Stimulated activated CD4-positive, alpha-beta T cell treated with anti-CD3 and anti-CD28 coated beads, Interleukin-1b, Interleukin-23, amount 100 ng/mL, for 1 hour (primary cell): ENCODE measurements at places on chromosomes 1 and 21.

DNA sequence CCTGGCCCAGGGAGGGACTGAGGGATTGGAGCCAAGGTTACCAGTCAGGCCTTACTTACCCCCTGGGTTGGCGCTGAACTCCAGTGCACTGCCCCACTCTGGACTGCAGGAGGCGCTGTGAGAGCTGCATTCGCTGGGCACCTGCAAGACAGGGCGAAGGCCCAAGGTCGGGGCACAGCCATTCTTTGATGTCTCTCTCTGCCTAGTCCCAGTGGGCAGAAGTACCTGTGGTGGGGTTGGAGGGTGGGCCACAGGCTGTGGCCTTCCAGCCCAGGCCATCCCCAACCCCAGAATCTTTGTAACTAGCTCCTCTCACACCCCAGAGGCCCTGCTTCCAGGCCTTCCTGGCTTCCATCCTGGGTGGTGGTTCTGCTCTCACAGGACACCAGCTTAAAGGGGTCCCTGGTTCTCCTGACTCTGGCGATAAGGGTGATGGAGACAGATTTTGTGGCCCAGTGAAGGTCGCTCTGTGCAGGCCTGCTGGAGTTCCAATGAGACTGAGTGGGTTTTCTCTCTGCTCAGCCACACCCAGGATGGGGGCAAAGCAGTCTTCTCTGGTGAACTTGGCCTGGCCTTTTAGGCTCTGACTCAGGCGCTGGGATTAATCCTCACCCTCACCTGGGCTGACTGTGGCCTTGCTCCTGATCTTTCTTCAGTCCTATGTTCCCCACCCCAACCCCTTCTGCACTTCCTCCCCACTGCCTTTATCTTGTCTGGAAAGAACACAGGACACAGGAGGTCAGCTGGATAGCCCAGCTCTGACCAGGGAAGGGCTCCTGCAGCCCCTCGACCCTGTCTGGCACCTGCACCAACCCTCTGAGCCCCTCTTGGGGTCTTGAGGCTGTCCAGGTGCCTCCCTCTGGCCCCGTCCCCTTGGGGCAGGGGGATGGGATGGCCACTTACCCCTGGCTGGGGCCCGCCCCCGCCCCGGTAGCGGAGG, 954 bp downstream of the MYOG start:
- no peak for DNase-seq

- DNase-seq = no peak
Observed at GRCh38 chr21:42071146-42071737, at the start of gene UMODL1. UMODL1 (plus strand) TSS chr21:42071317; CDS start chr21:42071317, 0 bp downstream.

DNA sequence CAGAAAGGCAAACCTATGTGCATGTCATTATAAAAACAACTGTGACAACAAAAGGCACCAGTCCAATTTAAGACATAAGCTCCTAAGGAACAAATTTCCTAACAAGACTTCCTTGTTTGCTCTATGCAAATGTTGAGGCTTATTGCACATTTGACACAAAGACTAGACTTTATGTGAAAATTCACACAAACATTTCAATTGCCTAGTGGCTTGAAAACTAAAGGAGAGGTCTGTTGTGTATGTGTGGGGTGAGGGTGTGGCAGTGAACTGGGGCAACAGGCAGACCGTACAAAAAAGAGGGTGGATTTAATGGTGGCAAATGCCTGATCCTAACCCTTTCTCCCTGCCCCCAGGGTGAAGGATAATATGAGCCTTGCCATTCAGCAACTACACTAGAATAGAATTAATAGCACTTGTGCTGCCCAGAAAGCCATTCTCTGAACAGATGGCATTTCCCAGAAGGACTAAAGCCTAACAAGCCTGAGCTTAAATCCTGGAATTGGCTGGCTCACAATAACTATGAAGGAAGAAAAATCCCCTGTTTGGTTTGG, 73.9 kb downstream of the GLUL start:
- DNase-seq = no peak

- DNase-seq = no peak
Observed at GRCh38 chr1:155012026-155012546, 9.5 kb downstream of the ZBTB7B start.

DNA sequence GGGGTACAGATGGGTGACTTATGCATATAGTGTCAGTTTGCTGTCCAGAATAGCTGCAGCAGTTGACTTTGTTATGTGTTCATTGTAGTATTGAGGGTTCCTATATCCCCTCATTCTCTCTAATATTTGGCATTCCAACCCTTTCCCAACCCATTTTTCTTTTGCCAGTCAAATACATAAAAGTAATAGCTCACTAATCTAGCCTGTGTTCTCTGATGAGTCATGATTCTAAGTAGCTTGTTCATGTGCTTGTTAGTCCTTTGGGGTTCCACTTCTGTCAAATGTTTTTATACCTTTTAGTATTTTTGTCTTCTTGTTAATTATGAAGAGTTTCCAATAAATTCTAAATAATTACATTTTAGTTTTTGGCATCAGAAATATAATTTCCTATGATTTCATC, 99.2 kb upstream of the MROH9 start:
- DNase-seq = no peak

- DNase-seq = no peak
Observed at GRCh38 chr1:102941366-102941947, 166.9 kb downstream of the COL11A1 start.

- DNase-seq = no peak
Observed at GRCh38 chr1:65979136-65980044, 186.7 kb downstream of the PDE4B start.

GRCh38 chr1:184982002-184982954, 8.0 kb upstream of the NIBAN1 start:
- peak; percentile 47 for DNase-seq

DNA sequence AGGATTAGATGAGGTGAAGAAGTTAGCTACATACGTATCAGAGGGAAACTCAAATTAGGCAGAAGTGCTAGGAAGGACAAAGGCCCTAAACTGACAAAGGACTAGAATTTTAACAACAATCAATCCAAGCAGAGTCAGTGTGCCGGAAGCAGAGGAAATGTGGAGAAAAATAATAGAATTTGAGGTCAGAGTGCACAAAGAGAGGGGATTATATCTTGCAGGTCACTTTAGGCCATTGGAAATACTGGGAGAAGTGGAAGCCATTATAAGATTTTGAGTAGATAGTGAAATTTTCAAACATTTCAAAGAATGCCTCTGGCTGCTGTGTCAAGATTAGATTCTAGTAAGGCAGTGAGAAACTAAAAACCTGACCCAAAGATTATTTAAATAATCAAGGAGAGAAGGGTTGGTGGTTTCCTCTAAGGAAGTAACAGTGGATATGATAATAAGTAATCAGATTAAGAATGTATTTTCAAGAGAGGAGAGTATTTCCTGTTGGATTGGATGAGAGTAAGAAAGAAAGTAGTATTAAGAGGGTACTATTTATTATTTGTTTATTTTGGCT, 889.2 kb upstream of the NCAM2 start:
- DNase-seq = no peak

DNA sequence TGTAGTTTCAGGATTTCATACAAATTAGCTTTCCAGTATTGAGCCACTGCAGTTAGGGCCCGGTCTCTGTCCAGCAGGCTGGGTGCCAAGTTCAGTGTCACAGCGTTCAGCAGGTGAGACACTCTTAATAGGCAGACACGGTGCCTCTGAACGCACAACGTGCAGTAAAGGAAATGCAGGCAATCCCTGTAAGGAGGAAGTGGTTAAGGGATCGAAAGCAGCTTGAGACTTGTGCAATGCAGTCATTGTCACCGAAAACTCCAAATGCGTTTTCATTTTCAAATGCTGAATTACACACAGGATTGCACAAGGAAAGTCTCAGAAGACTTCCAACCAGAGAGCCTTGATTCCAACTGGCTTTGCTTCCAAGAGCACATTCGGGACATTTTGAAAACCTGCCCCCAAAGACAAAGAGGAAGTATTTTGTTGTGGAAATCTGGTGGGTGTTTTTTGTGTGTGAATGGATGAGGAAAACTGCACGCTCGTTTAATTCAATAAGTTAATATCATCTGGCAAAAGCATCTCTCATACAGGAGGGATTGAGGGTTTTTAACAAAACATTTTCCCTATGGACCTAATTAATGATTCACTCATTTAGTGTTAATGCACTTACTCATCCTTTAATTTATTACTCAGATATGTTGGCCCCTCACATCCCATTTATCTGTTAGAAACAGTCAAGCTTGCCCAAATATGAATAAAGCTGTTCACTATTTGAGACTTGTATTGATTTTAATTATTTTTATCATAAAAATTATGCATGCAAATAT, 61.6 kb downstream of the PTGS2 start:
- DNase-seq = no peak

GRCh38 chr21:37748351-37748750, 167.9 kb downstream of the KCNJ6 start:
- no peak for DNase-seq

DNA sequence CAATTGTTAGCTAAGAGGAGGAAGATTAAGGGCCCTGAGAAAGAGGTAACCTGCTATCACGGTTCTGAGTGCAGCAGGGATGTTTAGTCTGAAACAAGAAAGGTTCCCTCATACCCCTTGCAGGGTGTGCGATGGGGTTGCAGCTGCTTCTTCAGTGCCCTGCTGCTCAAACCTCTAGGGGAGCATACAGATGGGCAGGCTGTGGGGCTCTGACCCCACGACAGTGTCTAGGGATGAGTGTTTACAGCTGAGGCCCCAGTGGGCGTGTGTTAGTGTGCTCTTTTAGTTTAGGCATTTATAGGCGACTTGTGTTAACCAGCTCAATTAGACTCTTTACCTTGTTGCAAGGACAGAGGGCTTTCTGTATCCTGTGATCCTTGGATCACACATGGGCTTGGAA, 41.3 kb upstream of the PLA2G5 start:
- DNase-seq = no peak

GRCh38 chr1:229093609-229094336, 177.1 kb upstream of the RAB4A start:
- DNase-seq = no peak

GRCh38 chr1:220767312-220768125, 19.2 kb upstream of the MTARC1 start:
- DNase-seq = no peak

- DNase-seq = no peak
Observed at GRCh38 chr1:2239384-2239985, 11.4 kb downstream of the SKI start.

DNA sequence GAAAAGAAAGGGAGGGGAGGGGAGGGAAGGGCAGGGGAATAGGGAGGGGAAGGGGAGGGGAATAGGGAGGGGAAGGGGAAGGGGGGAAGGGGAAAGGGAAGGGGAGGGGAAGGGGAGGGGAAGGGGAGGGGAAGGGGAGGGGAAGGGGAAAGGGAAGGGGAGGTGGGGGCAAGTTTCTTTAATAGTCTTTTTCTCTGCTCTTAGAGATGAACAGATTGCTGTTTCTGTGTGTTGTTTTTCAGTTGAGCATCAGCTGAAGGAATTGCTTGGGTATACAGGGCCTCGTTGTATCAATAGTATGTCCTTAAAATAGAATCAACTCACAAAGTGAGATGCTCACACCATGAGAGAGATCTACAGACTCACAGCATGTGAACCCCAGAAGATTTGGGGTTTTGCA, 44.8 kb upstream of the SOD1 start:
- DNase-seq = no peak

GRCh38 chr1:203186446-203187303, at the start of gene CHI3L1:
CHI3L1 (minus strand) TSS chr1:203186704; CDS start chr1:203186623, 81 bp downstream.
- DNase-seq = no peak

DNA sequence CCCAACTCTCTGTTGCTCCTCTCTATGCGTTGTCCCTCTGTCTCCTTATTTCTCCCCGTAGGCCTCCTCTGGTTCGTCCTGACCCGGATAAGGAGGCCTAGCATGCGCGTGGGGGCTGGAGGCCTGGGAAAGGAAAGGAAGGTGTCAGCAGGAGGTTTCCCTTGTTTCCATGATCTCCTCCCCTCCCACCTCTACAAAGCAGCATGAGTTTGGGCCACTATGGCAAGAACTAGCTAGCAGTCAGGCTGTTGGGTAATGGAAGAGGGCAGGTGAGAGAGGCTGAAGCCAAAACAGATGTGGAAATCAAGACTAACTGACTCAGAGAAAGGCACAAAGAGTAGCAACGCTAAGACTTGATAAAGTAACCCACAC, 687 bp upstream of the SEMA6C start:
- no peak for DNase-seq

GRCh38 chr1:241440904-241441303, 78.7 kb downstream of the FH start:
- DNase-seq = no peak

DNA sequence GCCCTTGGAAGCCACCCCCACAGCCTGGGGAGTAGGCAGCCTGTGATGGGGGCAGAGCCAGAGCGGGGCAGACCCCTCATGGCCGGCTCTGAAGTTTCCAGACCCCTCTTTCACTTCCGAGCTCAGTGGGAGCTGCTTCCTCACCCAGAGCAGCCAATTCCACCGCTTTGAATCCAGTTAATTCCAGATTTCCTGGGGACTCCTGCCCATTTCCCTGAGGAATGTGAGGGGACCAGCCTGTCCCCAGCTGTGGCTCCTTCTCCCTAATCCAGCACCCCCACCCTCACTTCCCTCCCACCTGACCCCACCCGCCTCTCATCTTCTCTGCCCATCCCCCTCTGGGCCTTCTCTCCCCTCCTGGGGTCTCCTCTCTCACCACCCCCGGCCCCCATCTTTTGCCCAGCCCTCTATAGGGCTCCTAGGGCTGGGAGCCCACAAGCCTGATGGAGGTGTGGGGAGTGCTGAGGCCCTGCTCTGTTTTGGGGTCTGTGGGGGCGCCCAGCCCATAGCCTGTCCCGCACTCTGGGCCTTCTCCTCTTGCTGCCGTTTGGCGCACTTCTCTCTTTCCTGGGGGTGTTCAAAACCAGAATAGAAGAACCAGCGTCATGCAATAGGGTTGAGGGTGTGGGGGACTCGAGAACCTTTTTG, 26.2 kb upstream of the TNFRSF1B start:
- no peak for DNase-seq

DNA sequence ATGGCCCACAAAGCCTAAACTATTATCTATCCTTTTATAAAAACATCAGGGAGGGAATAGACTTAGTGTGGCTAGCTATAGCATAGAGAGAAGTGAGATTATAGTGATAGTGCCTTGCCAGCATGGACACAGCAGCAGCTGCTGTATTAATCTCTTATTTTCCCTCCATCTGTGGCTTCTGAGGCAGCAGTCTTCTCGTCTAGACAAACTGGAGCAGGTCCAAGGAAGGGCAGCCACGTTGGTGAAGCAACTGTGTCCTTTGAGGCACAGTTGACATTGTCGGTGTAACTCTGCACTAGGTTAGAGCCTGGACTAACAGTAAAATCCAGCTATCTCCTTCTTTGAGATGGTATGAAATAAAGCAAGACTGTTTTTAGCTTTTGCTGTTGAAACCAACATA, 131.3 kb downstream of the CACHD1 start:
- DNase-seq = no peak

DNA sequence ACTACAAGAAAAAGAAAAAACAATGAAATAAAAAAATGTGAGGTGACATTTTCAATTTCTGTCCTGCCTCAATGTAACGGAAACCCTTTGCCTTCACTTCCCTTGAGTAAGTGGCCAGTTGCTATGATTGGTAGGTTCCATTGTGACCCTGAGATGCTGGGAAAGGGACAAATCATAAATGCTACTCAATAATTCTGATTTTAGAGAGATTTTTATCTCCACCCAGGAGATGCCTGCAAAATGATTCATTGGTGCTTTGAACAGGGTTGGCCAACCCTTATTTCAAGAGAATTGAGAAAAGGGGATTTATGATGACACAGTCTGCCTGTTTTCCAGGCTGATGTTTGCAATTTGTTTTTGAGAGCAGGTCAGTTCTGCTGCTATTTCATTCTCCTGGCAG, 22.5 kb downstream of the XCL1 start:
- no peak for DNase-seq
